Thoracic aorta (tissue), 2 donors: ENCODE measurements at places on chromosomes 6 and 20.

DNA sequence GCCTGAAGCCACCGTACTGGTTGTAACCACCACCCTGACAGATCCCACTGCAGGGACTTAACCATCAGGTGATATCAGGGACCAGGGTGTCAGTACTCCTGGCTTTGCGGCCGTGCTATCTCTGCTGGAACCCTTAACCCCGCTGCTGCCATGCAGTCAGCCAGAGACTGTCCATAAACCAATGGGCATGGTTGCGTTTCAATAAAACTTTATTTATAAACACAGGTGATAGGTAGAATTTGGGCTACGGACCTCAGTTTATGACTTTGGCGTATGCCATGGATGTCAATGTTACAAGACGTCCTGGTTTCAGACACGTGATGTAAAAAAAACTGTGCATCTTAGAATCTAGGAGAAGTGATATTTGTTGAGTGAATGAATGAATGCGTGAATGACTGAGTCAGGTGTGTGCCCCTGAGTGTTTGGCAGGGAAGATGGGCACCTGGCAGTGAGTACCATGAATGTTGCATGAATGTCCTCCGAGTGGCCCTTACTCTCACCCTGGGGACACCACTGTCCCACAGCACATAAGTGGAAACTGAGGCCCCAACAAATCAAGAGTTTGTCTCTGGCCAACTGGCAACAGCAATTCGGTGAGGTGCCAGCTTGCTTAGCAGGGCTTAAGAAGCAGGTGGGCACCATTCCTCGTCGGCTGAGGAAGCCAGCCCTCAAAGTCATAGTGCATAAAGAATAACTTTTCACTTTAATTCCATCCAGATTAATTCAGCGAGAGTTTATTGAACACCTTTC is 64.0 kb upstream of the APCDD1L start:
- no peak for DNase-seq
- H3K4me1 ChIP-seq = no peaks in the 10 kb centered on the region
- no peak overlapping the region for H3K27ac ChIP-seq
- no peaks in the 10 kb centered on the region for H3K27me3 ChIP-seq

DNA sequence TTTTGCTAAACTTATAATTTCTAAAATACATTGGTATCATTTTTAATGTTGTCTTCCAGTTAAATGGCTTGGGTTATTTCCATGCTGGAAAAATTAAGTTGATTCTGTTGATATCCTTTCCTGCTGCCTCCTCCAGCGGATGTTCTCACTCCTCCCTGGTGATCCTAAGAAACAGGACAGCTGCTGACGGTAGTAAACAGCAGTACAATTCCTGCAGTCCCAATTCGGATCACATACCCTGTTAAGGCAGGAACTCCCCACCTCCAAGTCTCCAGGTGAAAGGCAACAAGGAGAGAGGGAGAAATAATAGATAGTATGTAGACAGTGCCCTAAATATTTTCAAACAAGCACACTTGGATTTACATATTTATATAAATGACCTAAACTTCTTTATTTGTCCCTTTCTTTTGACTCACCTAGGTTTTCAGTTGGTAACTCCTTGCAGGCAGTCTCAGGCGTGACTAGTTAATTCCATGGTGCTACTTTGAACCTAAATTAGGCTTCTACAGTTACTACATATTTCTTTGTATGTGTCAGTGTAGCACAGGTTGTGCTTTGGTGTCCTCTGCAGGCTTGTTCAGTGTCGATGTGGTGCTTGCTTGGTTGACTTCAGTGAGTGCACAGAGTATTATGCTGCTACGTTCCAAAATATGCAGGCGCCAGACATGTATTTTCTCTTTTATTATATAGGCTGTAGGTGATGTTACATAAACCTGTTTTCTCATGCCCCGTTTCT is 126.0 kb downstream of the ADGRB3 start:
- H3K4me3 ChIP-seq = no peak overlapping the region
- no peaks in the 10 kb centered on the region for H3K4me1 ChIP-seq
- no peak overlapping the region for H3K27ac ChIP-seq
- no peak for DNase-seq

GRCh38 chr6:55917751-55918415 is 42.5 kb upstream of the BMP5 start:
- no peaks in the 10 kb centered on the region for H3K27me3 ChIP-seq
- no peaks in the 10 kb centered on the region for H3K36me3 ChIP-seq
- no peak overlapping the region for H3K27ac ChIP-seq
- DNase-seq = no peak
- no peaks in the 10 kb centered on the region for H3K4me1 ChIP-seq
- H3K4me3 ChIP-seq = no peak overlapping the region

- H3K27me3 ChIP-seq = no peaks in the 10 kb centered on the region
- H3K36me3 ChIP-seq = no peaks in the 10 kb centered on the region
- no peaks in the 10 kb centered on the region for H3K4me1 ChIP-seq
- no peak overlapping the region for H3K4me3 ChIP-seq
- H3K27ac ChIP-seq = no peak overlapping the region
These were observed 9.5 kb upstream of the DTNBP1 start for GRCh38 chr6:15672291-15672690.

- no peaks in the 10 kb centered on the region for H3K36me3 ChIP-seq
- no peak overlapping the region for H3K27ac ChIP-seq
- H3K4me1 ChIP-seq = no peaks in the 10 kb centered on the region
- DNase-seq = no peak
- H3K27me3 ChIP-seq = no peaks in the 10 kb centered on the region
These were observed 610.4 kb upstream of the IMPG1 start for GRCh38 chr6:76682842-76683241.

GRCh38 chr6:42026540-42026939 is 23.8 kb upstream of the TAF8 start:
- no peak overlapping the region for H3K4me3 ChIP-seq
- no peaks in the 10 kb centered on the region for H3K27me3 ChIP-seq
- no peak for DNase-seq
- no peak overlapping the region for H3K27ac ChIP-seq
- no peaks in the 10 kb centered on the region for H3K4me1 ChIP-seq

DNA sequence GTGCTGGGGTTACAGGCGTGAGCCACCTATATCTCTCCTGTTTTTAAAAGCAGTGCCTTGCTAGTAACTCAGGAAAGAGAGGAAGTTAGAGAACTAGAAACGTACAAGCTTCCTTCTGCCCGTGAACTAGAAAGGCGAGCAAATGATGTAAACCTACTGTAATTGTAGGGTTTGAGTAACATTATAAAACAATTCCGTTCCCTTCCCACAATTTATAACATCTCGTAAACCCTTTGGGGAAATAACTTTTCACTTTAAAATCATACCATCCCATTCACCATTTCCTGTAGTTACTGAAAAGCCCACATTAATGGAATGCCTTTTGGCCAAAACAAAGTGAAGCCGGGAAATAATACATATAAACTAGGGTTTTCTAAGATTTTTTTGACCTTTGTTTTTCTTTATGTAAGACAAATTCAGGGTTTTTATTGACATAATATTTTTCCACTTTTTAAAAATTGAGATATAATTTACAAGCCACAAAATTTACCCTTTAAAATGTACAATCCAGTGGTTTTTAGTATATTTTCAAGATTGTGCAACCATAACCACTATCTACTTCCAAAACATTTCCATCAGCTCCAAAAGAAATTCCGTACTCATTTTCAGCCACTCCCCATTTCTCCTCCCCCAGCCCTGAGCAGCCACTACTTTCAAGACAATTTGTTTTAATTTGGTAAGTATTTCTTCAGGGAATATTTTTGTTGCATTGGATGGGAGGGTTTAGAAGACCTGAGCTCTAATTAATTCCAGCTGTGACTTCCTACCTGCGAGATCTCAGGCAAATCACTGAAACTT is 175.1 kb upstream of the PDE10A start:
- H3K4me1 ChIP-seq = no peaks in the 10 kb centered on the region
- no peak overlapping the region for H3K27ac ChIP-seq

DNA sequence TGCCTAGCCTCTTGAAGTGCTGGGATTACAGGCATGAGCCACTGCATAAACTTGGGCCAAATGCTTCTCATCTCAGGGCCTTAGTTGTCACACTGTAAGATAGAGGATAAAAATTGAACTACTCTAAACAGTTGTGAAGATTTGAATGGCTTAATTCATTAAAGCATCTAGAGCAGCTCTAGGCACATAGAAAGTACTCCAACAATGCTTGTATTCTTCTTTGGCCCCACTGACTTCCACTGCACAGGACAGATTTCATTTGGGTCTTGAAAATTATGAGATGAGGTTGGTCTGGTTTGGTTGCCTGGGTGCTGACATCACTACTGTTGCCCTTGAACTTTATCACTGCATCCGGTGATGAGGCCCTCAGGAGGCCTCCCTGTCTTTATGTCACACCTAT is 10.0 kb upstream of the HBS1L start:
- DNase-seq = no peak
- H3K27me3 ChIP-seq = no peaks in the 10 kb centered on the region
- no peaks in the 10 kb centered on the region for H3K4me1 ChIP-seq
- no peaks in the 10 kb centered on the region for H3K36me3 ChIP-seq

- H3K36me3 ChIP-seq = no peaks in the 10 kb centered on the region
- H3K4me3 ChIP-seq = no peak overlapping the region
- no peaks in the 10 kb centered on the region for H3K27me3 ChIP-seq
- DNase-seq = no peak
These were observed 42.8 kb downstream of the INSM1 start for GRCh38 chr20:20410678-20411077.

DNA sequence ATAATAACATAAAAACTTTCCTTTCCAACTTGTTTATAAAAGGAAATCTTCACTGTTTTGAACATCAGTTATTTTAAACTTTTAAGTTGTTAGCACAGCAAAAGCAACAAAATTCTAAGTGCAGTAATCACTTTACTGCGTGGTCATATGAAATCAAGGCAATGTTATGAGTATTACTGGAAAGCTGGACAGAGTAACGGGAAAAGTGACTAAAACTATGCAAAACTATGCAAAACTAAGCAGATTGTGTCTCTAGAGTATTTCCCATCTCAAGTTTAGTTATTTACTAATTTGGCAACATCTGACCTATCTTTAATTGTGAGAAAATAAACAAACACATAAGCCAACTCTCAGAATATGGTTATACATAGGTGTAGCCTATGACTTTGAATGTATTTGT is 10.9 kb upstream of the ANKEF1 start:
- no peak overlapping the region for H3K27ac ChIP-seq
- no peaks in the 10 kb centered on the region for H3K36me3 ChIP-seq
- DNase-seq = no peak
- no peaks in the 10 kb centered on the region for H3K27me3 ChIP-seq
- no peaks in the 10 kb centered on the region for H3K4me1 ChIP-seq
- no peak overlapping the region for H3K4me3 ChIP-seq

DNA sequence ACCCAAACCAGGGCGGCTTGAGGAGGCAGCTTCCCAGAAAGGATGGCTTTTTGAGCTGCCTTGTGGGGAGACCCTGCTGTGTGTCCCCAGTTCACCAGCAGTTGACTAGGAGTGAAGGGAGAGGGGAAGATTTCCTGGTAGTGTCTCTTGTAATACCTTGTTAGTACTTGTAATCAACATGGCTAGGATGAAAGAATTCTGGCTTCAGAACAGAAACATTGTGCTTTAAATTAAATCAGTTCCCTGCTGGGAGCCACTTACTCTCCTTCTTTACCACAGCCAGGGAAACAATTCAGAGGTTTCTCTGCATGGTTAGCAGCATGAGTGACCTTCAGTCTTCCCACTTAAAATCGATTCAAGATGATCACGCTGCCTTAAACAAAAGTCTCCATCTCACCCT is 525.4 kb upstream of the ID4 start:
- no peak for DNase-seq
- no peak overlapping the region for H3K27ac ChIP-seq
- H3K27me3 ChIP-seq = no peaks in the 10 kb centered on the region
- no peaks in the 10 kb centered on the region for H3K36me3 ChIP-seq

DNA sequence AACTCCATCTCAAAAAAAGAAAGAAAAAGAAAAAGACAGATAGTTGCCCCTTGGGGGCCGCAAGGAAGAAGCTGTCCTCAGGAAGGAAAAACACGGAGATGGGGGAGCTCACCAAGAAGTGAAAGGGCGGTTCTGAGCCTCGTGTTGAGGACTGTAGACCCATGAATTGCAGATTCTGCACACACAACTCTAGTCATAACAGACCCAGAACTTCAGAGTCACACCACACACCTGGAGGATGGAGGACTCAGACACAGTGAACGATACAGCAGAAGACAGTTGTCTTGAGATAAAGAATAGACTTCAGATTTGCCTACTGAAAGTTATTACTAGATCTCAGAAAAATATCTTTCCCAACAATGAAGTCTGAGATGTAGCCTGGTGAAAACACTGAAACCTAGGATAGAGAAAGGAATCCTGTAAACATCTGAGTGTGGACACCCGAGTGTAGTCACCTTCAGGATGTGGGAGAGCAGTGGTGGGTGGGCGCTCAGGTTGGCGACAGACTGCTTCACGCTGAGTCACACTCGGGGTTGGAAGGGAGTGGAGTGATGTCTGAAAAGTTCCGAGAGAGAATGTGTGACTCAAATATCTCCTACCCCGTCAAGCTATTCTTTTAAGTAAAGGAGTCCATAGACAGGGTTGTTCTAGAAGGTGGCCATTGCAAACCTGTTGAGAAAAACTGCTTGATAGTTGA is 88.1 kb downstream of the MAP3K4 start:
- no peak overlapping the region for H3K4me3 ChIP-seq
- DNase-seq = no peak
- H3K27ac ChIP-seq = no peak overlapping the region
- H3K4me1 ChIP-seq = no peaks in the 10 kb centered on the region
- no peaks in the 10 kb centered on the region for H3K27me3 ChIP-seq
- peaks cover 55% of the 10 kb centered on the region for H3K36me3 ChIP-seq

- no peak for DNase-seq
- no peak overlapping the region for H3K27ac ChIP-seq
- H3K4me1 ChIP-seq = no peaks in the 10 kb centered on the region
These were observed 220.3 kb upstream of the LAMP5 start for GRCh38 chr20:9294041-9294440.
